Activated CD4-positive, alpha-beta T cell treated with anti-CD3 and anti-CD28 coated beads, Interleukin-2, Interleukin-4, amounts not matched to agents 100 ng/mL and 50 ng/mL, durations not matched to agents 16 hours and 8 hours (primary cell): ENCODE measurements at places on chromosomes 3 and 15.

DNA sequence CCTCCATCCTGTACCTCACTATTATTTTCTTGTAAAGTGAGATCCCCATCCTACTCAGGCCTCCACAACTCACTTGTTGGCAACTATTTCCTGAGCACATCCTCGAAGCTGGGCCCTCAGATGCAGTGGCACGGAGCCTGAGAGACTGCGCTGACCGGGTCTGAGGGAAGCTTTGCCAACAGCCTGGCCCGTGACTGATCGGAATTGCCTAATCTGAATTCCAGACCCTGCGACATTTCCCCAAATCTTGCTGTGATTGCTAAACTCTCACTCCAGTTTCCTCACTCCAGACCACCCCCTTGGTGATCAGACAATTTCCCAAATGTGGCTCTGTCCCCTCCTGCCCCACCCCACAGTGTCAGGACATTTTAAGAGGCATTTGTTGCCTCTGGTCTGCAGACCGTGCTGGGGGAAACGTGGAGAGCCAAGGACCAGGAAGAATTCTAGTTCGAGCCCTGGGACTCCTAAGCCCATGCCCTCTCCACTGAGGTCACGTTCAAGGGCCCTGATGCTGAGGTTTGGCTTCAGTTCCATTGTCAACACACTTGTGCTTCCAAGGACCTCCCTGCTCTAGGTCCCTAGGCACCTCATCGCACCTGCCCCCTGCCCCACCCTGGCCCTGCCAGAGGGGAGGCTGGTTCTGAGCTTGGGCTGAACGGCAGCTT, 22.8 kb downstream of the KLHL25 start:
- no peak for DNase-seq

DNA sequence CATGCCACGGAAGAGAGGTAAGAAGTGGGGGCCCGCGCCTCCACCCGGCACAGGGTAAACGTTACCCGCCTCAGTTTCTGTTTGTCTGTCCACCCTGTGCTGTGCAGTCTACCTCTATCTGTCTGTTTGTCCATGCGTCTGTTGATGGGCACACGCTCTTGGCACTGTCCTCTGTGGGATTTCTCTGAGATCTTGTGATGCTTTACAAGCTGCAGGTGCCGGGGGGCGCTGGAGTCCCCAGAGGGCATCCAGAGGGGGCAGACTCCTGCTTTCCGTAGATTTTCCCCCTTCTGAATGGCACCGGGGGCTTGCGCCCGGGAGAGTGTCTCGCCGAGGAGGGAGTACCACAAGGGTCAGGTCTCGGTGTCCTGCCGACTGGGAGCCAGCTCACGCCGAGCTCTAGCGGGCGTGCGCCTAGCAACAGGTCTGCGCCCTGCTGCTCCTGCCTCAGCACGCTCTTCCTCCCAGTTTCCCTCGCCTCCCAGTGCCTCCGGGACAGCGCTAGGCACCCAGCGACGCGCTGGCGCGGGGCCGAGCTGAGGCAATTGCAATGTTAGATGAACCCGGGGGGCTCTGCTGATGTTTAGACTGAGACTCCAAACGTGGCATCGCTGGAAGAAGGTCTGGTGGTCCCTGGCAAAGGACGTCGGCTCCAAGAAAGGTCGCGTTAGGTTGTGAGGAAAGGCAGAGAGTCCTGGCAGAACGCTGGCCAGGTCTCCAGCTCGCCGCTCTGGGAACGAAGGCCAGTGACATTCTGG, 667 bp downstream of the CEMIP start:
- no peak for DNase-seq

DNA sequence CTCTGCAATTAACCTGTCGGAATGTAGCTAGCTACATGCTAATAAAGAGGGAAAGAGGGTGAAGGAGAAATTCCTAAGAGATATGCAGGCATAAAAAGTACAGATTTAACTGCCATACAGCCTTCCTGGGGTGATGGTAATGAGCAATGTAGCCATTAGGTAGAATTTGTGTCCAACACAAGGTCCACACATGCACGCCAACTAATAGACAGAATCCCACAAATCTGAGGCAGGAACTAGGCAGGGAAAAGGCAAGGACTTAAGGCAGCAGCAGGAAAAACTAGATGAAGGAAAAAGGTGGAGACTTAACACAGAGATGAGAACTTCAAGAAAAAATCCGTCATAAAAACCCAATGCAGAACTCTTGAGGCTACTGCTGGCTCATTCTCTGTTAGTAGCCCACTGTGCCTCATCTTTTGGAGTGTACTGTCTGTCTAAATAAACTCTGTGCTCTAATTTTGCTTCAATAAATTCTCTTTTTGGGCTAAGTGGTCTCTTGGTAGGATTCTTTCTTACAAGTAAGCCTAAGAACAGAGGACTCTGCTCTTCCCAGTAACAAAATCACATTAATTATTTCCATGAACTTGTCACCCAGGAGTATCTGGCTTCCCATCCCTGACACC, 81.5 kb downstream of the BTLA start:
- no peak for DNase-seq

GRCh38 chr3:52046186-52046901, 10.0 kb downstream of the DUSP7 start:
- no peak for DNase-seq

DNA sequence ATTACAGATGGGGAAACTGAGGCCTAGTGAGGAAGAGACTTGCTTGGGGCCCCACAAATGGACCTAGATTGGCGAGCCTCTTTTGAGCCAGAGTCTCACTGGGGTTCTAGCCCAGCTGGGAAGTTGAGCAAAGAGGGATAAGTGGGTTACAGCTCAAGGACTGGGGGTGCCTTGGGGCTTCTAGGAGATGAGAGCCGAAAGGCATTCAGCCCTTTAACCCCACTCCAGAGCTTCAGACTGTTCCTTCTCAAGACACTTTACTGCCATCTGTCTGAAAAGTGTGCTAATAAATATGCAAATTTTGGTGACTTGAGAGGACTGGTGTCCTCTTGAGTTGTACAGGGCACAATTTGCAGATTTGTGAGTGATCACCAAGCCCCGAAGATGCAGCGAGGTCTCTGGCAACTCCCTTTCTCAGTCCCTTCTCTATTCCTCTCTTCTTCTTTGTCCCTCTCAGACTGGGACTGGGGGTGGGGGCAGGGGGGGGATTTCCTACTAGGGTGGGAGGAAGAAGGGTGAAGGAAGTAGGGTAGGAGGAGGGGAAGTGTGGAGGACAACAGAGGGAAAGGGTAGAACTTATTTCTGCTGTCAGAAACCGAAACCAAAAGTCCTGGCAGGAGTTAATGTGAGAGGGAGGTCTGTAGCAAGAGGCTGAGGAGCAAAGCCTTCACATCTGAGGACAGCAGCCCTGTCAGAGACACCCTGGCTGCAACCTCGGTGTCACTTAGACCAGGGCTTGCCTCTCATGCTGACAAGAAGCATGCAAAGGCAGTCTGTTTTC, 16.2 kb upstream of the ANKDD1A start:
- DNase-seq, result peak; percentile 72
